ENCODE measurements at places on chromosomes 7 and 10.

- DNase-seq: no peak
Measured at GRCh38 chr7:15326044-15326644, 235.7 kb downstream of the AGMO start.

DNA sequence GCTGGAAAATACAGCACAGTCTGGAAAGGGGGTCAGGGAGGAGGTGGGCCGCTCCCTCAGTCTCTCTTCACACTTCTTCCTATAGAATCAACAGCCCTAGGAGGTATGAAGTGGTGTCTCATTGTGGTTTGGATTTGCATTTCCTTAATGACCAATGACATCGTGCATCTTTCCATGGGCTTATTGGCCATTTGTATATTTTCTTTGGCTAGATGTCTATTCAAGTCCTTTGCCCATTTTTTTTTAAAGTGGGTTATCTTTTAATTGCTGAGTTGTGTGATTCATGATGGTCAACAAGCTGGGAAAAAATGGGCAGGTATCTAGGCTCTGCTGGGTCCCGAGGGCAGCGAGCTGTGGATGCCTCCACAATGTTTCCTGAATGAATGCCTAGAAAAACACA lies 29.1 kb downstream of the TMEM130 start:
- no peak for DNase-seq

DNA sequence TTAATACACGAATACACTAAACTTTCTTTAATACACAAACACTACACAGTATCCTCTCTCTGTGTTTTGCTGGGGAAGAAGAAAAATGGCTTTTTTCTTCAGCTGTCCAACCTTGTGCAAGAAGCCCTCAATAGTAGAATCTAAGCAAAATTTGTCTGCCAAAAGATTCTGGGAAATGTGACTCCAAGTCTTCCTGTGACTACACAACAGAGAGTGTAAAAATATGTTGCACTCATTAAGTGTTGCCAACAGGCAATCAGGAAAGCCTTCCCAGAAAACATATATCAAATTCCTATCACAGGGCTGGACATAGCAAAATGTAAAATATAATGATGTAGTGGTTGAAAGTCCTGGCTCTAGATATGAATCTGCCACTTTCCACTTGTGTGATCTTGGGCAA lies 825.1 kb upstream of the ZWINT start:
- DNase-seq: no peak

GRCh38 chr7:134625550-134625949 lies 21.1 kb upstream of the BPGM start:
- DNase-seq: no peak

- no peak for DNase-seq
Measured at GRCh38 chr10:14625765-14626525, 148.8 kb downstream of the FAM107B start.

- no peak for DNase-seq
Measured at GRCh38 chr10:114110174-114110972, 63.6 kb downstream of the CCDC186 start.

Data from stimulated activated CD4-positive, alpha-beta T cell treated with anti-CD3 and anti-CD28 coated beads, Interleukin-12 subunit alpha, Interleukin-12 subunit beta, amount 100 ng/mL, for 4 hours (primary cell).